WERI-Rb-1 (cell line): ENCODE measurements at places on chromosomes 12 and 14.

- DNase-seq: no peak
These were observed 113.9 kb downstream of the KIF21A start for GRCh38 chr12:39329018-39329417.

DNA sequence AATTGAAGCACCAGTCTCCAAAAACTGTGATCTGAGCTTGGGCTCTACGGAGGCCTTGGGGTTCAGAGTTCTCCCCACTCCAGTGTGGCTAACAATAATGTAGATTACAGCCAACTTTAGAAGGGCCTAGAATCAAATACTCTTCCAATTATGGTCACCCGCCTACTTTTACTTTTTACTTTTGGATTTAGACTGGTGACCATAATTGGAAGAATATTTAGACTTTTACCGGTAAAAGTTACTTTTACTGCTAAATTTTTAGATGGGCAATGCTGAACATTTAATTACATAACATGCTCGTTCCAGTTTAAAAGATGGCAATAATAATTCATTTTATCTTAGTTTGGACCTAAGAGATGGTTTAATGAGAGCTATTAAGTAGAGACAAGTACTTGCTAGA is 39.2 kb downstream of the PPTC7 start:
- DNase-seq: no peak

GRCh38 chr14:56002876-56003625 is 115.2 kb upstream of the PELI2 start:
- DNase-seq: no peak

DNA sequence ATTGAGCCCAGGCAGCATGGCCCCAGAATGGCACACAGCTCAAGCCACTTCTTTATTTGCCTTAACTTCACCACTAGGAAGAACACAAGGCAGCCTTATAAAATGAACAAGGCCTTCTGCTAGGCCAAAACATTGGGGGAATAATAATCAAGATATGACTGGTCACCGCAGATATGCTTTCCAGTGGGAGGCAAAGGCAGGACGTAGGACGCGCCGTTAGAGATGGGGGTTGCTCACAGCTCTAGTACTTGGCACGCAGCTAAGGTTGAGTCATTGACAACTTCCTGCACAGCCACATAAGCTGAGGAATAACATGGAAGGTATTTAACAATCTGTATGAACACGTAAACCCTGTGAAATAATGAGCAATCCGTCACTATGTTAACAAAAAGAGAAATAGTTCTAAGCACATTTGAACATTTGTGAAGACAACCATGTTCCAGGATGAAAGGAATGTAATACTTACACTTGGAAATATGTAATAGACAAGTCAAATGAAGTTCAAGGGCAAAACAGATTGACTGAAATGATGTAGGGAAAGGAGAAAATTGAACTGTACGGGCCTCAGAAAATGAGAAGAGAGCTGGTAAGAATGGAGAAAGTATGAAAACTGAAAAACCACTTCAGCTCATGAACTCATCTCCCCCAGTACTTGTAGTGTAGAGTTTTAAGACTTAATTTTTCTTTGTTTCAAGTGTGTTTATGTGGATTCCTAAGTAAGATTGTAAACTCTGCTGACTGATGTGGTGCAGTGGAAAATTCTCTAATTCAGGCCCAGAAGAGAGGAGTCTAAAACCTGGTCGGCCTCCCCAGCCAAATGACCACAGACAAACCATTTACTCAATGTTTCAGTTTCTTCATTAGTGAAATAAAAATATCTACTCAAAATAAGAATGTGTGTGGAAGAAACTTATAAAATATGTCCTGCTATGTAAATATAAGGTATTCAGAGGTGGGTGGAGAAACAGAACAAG is 59.3 kb upstream of the CCDC91 start:
- no peak for DNase-seq

- DNase-seq: peak; percentile 43
These were observed 34.4 kb upstream of the SYCP3 start for GRCh38 chr12:101773650-101774162.
